ENCODE measurements at places on chromosomes 12 and 14.
A peak's percentile ranks its signal among the peaks of the same experiment; 100 is the strongest.

- DNase-seq, result no peak
Observed at GRCh38 chr14:43525658-43526057, 981.4 kb downstream of the FSCB start.

DNA sequence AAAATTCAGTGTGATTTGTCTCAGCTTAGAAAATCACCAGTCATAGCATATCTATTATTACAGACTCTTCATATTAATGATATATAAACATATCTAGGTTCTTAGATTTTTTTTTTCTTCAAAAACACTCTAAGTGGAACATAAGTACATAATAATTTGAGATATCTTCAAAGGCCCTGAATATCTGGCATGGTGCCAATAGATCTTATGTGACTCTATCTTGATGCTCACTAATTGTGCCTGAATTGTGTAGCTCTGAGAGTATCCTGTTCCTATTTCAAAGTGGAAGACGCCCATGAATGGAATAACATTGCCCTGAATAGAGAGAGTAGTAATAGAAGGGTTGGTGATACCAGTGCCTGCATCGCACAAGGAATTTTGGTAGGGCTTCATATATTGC lies 1312.7 kb upstream of the USP15 start:
- DNase-seq, result no peak

- DNase-seq, result peak; percentile 16
Observed at GRCh38 chr14:104436047-104436591, 143.4 kb upstream of the C14orf180 start.

GRCh38 chr12:52949413-52950331 lies 754 bp downstream of the KRT18 start:
- DNase-seq, result no peak

DNA sequence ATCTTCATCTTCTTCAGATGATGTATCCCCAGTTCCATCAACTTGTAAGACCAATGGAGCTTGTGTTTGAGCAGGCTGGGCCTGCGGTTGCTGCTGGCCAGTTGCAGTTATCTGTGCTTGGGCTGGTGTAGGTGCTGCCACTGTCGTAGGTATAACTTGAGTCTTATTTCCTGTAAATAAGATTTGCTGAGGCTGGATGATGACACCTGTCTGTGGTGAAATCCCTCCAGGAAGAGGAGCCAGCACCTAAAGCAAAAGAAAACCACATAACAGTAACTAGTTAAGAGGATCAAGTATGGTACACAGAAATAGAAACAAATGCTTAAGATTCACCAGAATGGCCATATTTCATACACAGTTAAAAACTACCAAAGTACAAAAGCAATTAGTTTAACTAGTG lies 28.2 kb downstream of the GTF2A1 start:
- DNase-seq, result no peak

DNA sequence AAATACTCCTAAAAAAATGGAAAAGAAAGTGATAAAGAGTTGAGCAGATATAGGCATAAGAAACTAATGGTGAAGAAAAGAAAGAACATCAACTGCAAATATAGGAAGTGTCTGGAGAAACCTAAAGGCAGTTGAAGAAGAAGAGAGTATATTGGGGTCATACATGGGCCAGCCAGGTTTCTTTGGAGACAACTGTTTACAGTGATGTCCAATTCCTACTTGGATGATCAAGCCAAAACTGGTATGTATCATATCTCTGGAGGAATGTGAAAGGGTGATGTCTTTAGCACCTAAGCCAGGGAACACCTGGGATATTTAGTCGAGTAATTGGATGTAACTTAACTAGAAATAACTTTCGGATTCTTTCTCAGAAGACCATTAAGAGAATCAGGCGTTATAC lies 129.3 kb upstream of the FLRT2 start:
- no peak for DNase-seq

- no peak for DNase-seq
Observed at GRCh38 chr14:95348395-95349080, 28.8 kb upstream of the CLMN start.

GRCh38 chr12:68439368-68440045 lies 107.3 kb upstream of the MDM1 start:
- DNase-seq, result no peak

GRCh38 chr14:89165189-89166181 lies 251.5 kb downstream of the FOXN3 start:
- DNase-seq, result peak; percentile 45

DNA sequence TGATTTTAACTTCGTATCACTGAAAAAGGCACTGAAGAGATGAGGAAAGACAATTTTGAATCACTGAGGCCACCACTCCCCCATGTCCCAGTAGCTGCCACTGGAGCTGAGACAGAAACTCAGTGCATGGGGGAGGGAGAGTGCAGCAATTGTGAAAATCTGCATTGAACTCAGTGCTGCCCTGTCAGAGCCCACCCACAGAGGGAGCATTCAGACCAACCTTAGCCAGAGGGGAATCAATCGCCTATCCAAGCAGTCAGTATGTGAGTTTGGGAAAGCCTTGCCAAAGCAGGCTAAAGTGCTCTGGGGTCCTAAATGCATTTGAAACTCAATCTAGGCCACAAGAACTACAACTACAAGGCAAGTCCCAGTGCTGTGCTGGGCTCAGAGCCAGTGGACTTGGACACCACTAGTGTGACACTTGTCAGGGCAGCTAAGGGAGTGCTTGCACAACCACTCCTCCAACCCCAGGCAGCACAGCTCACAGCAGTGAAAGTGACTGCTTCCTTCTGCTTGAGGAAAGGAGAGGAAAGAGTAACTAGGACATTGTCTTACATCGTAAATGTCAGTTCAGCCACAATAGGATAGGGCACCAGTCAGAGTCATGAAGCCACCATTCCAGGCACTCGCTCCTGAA lies 13.3 kb downstream of the RNASE3 start:
- DNase-seq, result no peak

DNA sequence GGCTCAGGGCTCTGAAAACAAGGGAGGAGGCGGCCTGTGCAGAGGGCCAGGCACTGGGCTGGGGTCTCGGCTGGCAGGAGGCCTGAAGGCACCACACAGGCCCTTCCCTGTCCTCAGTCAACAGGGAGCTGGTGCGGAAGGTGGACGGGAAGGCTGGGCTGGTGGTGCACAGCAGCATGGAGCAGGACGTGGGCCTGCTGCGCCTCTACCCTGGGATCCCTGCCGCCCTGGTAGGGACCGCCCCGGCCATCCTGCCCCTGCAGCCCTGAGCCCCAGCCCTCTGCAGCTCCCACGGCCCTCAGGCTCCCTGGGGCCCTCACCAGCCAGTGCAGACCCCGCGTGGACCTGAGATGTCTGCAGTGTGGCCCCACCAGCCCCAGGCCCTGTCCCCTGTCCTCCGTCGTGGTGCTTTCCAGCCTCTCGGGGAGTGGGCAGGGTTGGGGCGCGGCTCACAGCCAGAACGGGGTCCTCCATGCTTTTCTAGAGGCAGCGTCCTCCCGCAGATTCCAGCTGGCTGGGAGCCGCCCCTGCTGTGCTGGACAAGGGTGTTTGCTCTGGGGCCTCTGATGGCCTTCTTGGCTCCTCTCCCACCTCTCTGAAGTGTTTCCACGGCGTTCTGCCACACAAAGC lies 18.1 kb downstream of the ASPG start:
- no peak for DNase-seq

DNA sequence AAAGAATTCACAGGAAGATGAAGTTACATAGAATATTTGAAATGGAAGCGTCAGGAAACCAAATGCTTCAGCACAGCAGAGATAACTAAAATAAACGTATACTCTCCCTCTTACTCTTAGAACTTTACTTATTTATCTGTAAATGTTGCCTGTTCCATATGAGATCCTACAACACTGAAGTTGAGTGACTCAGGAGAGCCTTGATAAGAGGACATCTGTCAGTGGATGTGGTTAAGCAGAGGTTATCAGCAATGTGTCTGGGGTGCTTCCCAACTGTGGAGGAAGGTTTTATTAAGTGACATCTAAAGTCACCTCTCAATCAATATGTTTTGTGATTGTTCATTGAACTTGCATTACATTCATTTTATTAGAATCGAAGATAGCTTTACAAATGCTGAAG lies 81.9 kb downstream of the NEDD1 start:
- DNase-seq, result no peak

DNA sequence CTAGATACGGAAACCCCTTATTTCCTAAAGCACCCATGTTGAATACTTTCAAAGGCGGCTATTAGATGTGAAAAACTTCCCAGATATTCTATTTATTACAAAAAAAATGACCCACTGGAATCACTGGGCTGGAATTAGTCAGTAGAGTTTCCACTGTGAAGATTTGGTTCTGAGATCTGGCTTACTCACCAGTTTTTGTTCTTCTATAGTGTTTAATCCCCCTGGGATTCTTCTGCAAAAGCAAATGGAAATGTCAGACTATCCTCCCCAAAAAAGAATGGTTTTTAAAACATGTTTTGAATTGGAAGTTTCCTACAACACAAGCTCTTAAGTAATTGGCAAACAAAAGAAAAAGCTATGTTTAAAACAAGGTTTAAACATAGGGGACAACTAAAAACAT lies 166.4 kb downstream of the STXBP6 start:
- no peak for DNase-seq

- no peak for DNase-seq
Observed at GRCh38 chr12:15355766-15356165, 33.5 kb downstream of the PTPRO start.

DNA sequence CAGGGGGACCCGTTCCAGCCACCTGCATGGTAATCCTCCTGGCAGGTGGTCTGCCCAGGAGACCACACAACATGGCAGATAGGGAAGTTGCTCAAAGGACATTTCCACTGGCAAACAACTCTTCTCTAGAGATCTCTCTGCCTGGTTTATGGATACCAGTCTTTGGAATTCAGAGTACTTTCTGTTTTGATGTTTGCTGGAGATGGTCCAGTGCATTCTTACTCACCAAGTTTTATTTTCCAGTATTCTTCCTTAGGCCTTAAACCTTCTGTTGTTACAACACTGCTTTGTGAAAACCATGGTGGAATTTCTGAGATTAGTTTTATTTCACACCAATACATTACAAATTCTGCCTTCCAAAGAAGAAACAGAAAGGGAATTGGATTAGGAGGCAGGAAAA lies 428.3 kb downstream of the FUT8 start:
- DNase-seq, result no peak

DNA sequence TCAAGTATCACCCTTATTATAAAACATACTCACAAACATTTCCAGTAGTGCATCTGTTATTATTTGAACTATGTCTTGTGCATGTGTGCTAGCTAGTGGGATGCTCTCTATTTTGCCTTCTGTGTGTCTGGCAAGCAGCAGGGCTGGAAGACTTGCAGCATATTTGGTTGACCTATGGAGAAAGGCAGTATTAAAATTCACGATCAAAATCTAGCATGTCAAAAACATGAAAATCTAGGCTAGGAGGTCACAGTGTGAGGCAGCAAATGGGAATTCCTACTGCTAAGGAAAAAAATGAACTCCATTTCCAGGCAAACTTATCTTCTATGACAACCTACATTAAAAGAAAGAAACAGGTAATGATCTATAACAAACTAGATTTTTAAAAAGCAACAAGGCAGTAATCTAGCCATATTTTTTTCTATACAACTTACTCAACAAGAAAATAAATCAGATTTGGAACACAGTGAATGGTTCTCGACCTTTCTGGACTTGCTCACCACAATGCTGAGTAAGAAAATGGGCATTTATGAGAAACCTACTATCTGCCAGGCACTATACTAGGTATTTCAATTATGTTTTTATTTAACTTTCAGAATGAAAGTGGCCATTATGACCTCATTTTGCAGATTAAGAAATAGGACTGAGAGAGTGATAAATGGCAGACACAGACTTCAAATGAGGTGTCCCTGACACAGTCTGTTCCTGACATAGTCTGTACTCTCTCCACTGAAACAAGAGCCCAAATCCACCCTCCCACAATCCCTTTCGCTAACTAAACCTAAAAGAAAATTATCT lies 96.8 kb downstream of the TXNDC16 start:
- DNase-seq, result no peak

DNA sequence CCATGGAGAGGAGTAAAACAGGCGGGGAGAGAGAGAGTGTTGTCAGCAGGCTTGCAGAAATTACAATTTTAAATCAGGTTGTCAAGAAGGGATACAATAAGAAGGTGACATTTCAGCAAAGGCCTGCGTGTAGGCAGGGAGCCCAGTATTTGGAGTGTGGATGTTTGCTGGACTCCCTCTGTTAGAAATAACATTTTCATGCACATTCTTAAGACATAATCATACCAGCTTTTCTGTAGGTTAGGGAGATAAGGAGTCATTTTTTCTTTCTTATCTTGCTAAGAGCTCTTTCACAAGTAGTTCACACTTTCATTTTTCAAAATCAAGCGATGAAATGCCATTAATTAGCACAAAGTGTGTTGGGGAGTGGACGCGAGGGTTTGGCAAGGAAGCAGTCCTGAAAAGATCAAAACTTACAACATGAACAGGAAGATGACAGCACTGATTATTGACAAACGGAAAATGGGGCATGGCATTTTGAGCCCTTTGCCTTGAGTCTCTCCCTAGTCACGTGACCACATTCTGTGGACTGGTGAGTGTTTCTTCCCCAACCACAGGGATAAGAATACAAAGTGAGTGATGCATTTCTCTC lies 160.2 kb downstream of the DAD1 start:
- DNase-seq, result no peak

DNA sequence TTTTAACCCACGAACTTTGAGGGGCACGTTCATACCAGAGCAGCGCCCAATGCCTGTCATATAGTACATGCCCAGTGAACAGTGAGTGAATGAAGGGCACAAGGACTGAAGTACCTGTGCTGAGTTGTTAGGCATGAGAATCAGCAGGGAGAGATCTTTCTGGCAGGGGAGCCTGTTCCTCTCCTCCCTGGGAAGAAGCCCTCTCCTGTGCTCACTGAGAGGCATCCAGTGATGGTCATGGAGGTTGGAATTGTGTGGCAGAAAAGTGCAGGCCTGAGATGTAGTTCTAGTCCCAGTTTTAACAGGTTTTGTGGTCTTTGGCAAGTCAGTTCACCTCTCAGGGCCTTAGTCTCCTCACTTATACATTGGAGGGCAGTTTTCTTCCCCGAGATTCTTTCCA lies 20.6 kb downstream of the TEAD4 start:
- no peak for DNase-seq

DNA sequence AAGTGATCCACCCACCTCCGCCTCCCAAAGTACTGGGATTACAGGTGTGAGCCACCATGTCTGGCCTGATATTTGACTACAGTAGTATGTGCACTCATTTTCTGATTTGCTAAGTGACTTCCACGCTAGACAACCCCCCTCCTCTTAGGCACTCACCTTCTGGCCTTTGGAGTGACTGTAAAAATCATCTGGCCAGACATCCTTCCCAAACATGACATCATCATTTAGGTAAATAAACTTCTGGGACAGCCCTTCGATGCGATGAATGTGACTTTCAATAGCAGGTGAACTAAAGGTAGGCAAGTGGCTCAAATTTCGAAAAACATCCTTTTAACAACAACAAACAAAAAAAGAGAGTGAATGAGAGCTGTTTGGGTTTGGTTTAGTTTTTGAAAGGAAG lies 30.6 kb upstream of the SYCP3 start:
- DNase-seq, result no peak

DNA sequence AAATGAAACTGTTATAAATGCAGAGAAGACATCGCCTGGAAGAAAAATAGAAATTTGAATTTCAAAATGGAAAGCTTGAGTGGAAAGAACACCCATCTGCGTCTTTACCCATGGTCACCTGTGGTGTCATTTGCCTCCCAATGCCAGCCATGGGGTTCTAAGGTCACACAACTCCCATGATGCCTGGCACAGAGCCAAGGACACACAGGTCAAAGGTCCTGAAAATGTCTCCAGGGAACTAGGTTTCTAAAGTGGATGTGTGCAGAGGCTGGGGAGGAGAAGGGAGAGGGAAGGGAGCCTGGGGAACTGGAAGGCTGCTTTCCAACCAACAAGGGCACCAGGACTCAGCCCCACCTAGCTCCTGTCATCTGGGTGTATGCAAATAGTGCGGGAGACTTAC lies 724.0 kb upstream of the TMEM132C start:
- DNase-seq, result no peak
